ENCODE measurements at places on chromosomes 1 and 21. TPM values are rescaled to one million over a fixed set of nuclear protein-coding genes. Genes with fewer than 3 reads are reported as not detected.

The RGSL1 gene
- not detected for total RNA-seq

The TRIM46 gene
- 16.6 TPM for total RNA-seq

- peaks cover 7% of the 10 kb centered on the region for H3K4me1 ChIP-seq
- H3K27me3 ChIP-seq: no peaks in the 10 kb centered on the region
- no peak for ATAC-seq
- H3K4me3 ChIP-seq: no peak overlapping the region
Measured at GRCh38 chr1:234710381-234710780, 100.4 kb upstream of the IRF2BP2 start.

GRCh38 chr1:232578651-232579195, 51.2 kb downstream of the SIPA1L2 start:
- peaks cover 38% of the 10 kb centered on the region for H3K4me1 ChIP-seq
- no peak for ATAC-seq
- H3K4me3 ChIP-seq: peak overlapping the region; percentile 70
- no peaks in the 10 kb centered on the region for H3K27me3 ChIP-seq

DNA sequence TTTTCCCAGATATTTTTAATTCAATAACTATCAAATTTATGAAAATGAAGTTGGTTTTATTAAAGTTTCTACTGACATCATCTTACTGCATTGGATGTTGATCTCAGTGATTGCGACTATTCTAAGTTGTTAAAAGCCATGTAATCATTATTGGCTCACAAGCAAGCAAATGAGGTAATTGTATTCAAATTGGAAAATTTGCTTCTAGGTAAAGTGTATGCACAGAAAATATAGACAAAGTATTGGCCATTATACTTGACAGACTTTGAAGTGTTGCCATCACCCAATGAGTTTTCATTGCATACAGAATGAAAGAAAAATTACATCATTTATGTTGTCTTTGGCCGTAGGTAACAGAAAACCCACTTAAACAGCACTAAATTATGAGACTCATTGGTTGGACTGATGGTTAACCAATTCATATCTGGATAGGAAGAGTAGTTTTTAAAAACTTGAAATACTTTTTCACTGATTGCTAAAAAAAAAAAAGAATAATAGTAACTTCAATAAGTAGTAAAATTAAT, 299.2 kb downstream of the USP25 start:
- H3K4me1 ChIP-seq: no peaks in the 10 kb centered on the region
- H3K36me3 ChIP-seq: no peaks in the 10 kb centered on the region
- no peak overlapping the region for H3K4me3 ChIP-seq
- ATAC-seq: no peak
